Peyer's patch (tissue), 4 donors: ENCODE measurements at places on chromosomes 2 and 18. TPM values are rescaled to one million over a fixed set of nuclear protein-coding genes. Genes with fewer than 3 reads are reported as not detected.

DNA sequence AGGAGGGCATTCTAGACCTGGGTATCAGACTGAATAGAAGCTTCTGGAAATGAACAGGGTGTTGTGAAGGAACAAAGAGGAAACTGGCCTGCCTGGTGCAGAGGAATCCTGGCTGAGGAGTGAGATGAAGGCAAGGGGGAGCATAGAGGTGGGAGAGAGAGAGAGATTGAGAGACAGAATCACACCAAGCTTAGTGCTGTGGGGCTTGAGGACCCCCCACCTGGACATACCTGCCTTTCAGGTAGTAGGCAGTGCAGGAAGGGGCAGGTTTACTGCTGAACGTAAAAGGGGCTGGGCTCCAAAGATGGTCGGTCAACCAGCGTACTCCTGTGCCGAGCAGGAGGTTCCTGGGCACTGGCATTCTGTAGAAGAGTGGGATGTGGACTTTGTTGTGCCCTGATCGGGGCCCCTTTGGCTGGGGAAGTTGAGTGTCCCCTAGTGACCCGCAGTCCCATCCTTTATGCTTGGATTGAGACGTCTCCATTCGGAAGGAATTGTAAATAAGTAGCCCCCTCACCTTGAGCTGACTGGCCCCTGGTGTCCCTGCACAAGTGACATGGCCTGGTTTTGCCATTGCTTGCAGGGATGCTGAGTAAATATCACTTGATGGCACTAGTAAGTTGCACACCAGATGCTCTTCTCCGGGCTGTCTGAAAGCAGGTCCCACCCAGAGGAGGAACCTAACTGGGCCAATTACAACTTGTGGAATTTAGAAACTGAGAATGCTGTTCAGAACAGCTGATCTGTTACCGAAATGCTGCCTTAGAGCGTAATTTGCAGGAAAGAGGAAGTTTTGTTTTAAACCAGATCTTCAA, 1.4 kb downstream of the UBE2F start:
- DNase-seq = peak; percentile 70

DNA sequence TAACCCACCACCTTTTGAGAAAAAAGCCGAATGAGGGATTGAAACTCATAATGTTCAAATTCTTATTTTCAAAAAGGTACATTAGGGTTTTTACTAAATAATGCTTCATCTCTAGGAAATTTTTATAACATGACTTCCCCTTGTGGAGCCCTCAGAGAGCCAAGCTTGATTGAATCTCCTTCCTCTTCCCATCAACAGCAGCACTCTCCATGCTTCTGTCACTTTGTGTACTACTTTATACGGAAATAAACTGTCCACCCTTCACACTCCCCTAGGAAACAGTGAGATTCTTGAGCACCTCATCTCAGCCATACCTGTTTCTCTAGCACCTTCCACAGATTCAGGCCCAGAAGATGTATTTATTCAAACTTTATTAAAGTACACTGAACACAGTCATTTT, 51.8 kb downstream of the TFPI start:
- DNase-seq = no peak

DNA sequence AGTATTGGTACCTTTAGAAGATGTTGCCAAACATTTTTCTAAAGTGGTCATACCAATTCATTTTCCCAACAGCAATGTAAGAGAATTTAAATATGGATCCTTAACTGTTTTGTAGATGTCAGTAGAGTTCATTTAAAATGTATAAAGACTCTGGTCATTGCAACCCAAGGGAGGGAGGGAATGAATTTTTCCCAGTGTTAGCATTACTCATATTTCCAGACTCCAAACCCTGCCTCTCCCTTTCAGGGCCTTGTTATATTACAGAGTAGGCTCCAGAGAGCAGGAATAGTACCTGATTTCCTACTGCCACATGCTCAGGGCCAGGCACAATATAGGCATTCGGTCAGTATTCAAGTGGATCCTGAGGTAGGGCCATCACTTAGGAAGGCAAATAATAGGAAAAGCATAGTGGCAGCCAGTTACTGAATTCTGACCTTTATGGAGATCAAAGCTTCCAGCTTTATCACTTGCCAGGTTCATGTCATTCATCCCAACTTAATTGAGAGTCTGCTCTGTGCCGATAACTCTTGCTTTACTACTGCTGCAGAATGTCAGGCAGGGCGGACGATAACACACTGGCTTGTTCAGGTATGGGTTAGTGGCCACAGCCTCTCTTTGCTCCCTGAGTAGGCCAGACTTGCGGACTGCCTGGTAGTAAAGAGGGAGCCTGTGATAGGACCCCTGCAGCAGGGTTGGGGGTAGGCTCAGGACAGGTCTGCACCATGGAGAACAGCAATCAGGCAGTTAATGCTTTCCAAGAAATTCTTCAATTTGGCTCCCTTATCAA, 75.3 kb downstream of the OSBPL6 start:
- no peak for DNase-seq

- DNase-seq = no peak
Measured at GRCh38 chr2:189298481-189298880, 118.9 kb upstream of the COL5A2 start.

DNA sequence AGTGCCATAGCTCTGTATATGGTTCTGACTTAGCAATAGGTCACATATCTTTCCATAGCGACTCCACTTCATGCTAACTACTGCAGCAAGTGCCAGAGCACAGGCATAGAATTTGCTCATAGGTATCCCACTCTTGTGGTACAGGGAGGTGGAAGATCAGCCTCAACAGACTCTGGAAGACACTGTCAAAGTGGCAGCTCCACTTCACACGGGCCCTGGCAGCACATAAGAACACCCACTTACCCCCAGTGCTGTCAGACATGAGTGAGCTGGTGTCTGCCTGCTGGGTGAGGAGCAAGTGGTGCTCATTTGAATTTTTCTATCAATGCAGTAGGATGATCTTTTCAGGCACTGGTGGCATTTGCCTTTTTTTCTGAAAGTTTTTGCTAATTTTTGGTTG, 48.6 kb downstream of the BCL2L11 start:
- DNase-seq = no peak

GRCh38 chr18:47873625-47874024, 56.8 kb downstream of the SMAD2 start:
- no peak for DNase-seq

DNA sequence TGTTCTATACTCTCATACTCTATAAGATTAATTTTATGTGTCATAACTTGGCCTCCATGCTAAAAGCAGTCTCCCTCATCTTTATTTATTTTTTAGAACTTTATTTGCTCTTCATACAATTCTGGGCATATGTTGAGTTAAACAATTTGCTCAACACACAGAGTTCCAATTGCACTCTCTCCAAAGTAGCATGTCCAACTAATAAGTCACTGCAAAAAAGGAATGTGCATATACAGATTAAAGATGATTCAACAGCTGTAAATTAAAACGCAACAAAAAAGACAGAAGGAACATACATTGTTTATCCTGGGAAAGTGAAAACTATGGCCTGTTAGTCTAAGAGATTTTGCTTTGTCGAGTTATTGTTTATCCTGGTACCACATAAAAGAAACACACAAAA, 277.7 kb upstream of the ACVR2A start:
- no peak for DNase-seq

DNA sequence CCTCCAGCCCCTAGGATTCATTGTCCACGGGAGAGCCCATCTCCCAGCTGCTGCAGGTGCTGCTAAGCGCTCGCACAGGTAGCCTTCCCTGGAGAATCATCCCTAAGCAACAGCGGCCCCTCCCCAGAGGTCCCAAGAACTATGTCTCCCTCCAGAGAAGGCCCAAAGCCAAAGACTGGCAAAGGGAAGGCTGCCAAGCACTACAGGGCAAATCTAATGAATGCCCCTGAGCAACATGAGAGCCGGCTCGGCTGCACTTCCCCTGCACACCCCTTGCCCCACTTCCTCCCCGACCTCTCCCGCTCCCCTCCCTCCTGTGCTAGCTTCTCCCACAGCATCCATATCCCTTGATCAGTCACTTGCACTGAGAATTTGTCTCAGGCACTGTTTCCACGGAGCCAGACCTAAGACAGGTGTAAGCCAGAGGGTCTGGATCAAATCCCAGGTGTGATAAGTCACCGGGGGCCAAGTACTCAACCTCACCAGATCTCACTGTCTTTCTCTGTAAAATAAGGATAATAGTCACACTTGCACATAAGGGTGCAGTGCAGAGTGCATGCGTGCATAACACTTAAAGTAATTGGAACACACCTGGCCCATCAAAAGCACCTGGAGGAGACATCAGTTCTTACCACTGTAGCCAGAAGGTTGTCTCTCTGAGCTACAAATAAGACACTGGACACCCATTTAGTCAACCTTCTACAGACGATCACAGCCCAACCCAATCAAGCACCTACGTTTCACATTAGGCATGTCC, 20.1 kb upstream of the COL6A3 start:
- DNase-seq = no peak

DNA sequence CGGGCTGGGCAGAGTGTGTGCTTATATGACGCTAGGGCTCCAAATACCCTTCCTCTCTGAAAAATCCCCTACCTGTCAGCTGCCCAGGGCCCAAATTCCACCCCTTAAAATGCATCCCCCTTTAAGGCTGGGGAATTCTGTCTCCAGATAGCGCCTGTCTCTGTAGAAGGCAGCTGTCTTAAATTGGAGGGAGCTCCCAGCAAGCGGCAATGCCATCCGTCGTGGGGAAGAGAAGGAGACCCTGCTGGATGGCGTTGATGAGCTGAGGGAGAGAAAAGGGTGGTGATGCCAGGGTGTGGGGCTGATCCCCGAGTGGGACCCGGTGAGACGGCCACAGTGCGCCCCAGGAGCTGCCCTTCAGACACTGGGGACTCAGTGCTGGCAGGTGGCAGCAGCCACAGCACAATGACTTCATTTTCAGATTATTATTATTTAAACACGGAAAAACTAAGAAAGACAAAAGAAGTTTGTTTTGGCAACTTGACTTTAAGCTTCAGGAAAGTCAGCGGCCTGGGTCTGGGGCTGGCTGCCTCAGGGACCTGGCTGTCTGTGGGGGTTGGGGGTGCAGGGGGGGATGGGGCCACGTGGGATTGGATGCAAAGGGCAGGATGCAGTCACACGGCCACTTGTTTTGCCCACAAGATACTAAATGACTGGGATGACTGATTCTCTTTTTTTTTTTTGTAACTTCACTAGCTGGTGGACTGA, 152.8 kb downstream of the TFCP2L1 start:
- DNase-seq = no peak

DNA sequence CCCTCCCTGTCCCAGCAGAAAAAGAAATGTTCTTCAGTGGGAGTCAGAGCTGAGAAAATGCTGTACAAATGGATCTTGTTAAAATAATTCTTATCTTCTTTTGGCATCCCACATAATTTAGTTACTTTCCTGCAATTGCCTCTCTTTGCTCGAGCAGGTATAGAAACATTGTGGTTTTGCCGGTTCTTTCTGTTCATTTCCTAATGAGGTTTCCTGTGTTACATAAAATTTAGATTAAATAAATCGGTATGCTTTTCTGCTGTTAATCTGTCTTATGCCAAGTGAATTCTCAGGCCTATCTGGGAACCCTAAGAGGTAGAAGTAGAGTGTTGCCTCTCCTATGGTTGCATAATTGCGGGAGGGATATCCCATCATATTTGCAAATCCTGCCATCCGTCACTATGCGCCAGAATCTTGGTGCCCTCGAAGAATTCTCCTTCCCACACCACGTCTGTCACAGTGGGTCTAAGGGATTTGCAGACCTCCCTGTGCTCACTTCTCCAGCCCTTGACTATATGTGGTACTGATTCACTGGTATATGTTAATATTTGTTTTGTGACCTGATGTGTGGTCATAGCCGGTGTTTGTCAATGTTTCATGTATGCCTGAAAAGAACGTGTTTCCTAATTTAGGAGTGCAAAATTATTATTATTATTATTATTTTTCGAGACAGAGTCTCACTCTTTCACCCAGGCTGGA, 12.2 kb upstream of the HDAC4 start:
- no peak for DNase-seq

Gene KDSR
- 33.2 TPM for total RNA-seq

Gene KCNF1
- not detected for total RNA-seq

Gene HSPD1
- 221 TPM for total RNA-seq

Gene TMEM247
- total RNA-seq = not detected
